ENCODE measurements at places on chromosomes 3 and 15.
A peak's percentile ranks its signal among the peaks of the same experiment; 100 is the strongest.

- DNase-seq = no peak
These were observed 127.9 kb downstream of the CD47 start for GRCh38 chr3:107962946-107963345.

GRCh38 chr3:114745322-114746240, 401.5 kb downstream of the ZBTB20 start:
- DNase-seq = no peak

- no peak for DNase-seq
These were observed 1.1 kb downstream of the SLC35G2 start for GRCh38 chr3:136819731-136820679.

GRCh38 chr3:24060055-24060454, 115.0 kb downstream of the NR1D2 start:
- DNase-seq = no peak

GRCh38 chr15:77631745-77632533, 773 bp downstream of the LINGO1 start:
- no peak for DNase-seq

- DNase-seq = no peak
These were observed 88.7 kb downstream of the ARNT2 start for GRCh38 chr15:80492874-80493273.

GRCh38 chr3:161082063-161082462, 23.1 kb downstream of the B3GALNT1 start:
- no peak for DNase-seq

- DNase-seq = no peak
These were observed 120.8 kb upstream of the PHLDB2 start for GRCh38 chr3:111738238-111738637.

GRCh38 chr3:194579091-194579606, 54.1 kb downstream of the TMEM44 start:
- no peak for DNase-seq

- no peak for DNase-seq
These were observed 120.5 kb downstream of the POLR2M start for GRCh38 chr15:57827021-57827420.

- no peak for DNase-seq
These were observed 22.9 kb downstream of the EXOG start for GRCh38 chr3:38519000-38519399.

DNA sequence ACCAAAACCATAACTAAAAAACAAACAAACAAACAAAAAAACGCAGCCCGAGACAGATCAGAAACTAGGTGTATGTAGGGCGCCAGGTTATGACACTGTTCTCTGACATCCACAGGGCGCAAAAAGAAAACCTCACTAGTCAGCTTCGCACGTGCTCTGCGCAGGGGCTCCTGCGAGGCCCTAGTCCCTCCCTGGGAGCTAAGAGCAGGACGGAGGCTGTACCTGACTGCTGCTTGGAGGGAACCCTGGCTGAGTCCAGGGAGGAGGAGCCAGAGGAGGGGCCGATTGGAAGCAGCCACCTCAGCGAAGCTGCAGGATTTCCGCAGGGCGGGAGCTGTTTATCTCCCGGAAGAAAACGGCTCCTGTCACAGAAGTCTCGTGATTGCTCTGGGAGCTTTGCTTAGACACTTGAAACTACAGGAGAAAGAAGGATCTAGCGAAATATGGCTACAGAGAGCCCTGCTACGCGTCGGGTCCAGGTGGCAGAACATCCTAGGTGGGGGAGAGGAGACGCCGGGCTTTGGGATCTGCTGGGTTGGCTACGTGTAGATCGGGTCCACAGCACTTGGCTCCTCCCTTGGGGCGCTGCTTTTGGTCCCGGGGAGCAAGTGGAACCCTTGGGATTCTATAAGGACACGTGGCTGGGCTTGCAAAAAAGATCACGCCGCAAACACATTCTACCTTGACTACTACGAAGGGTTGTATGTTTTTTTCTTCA, at the start of gene GALK2:
TSS of gene GALK2 (plus strand) at position 368 of the 718 bp plus-strand sequence. CDS start at position 444, 76 bp downstream.
- DNase-seq = peak; percentile 55

GRCh38 chr3:159907828-159908227, 80.8 kb upstream of the IL12A start:
- no peak for DNase-seq

DNA sequence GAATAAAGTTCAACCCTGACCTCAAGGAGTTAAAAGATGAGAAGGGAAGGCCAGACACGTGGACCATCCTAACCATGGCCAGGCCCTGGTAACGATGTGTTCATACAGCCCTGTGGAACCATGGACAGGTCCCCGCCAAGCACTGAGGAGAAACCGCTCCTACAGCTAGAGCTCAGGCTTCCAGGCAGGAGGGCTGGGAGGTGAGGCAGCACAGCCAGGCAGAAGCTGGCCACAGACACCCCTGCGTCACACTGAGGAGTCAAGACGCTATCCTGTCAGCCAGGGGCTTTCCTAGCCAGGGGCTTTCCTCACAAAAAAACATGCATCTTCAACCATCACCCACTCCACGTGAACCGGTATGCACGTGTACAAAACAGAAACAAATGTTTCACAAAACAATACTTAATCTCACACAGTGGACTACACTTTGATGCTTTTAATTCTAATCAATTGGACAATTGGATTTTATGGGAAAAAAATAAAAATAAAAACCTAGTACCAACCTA, 73.2 kb downstream of the TBC1D2B start:
- DNase-seq = no peak

GRCh38 chr3:144128108-144128892, 156.7 kb downstream of the DIPK2A start:
- no peak for DNase-seq

- DNase-seq = no peak
These were observed 54.6 kb upstream of the GALNT15 start for GRCh38 chr3:16119887-16120286.

GRCh38 chr3:124091716-124092115, 99.8 kb upstream of the ROPN1 start:
- no peak for DNase-seq

GRCh38 chr15:81981908-81982307, 63.9 kb downstream of the MEX3B start:
- no peak for DNase-seq

DNA sequence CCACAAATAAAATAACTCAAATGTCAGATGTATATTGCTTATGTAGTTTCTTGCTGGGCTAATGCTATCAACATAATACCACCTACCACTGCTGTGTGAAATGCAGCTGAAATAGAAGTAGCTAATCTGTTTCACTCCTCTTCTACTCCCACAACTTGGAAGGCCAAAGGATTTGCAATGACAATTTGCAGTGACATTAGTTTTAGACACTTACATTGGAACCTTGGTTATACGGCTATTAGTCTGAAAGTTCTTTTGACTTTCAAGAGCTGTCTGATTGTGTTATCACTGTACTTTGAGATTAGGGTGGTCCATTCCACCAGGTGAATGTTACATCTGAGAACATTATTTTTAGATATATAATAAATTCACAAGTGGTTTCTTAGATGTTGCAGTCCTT, 33.5 kb downstream of the COPS2 start:
- no peak for DNase-seq

DNA sequence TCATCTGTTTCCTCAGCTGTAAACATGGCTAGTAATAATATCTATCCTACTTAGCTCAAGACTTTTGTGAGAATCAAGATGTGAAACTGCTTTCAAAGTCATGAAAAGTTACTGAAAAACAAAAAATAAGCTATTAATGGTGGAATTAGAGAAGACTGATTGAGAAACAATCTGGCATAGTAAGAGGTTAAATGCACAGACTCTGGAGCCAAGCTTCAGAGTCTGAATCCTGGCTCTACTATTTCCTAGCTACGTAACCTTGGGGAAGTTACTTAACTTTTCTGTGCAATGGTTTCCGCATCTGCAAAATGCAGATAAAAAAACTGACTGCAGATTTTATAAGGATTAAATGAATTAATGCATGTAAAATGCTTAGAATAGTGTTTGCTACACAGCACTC, 28.8 kb downstream of the LRRFIP2 start:
- no peak for DNase-seq

DNA sequence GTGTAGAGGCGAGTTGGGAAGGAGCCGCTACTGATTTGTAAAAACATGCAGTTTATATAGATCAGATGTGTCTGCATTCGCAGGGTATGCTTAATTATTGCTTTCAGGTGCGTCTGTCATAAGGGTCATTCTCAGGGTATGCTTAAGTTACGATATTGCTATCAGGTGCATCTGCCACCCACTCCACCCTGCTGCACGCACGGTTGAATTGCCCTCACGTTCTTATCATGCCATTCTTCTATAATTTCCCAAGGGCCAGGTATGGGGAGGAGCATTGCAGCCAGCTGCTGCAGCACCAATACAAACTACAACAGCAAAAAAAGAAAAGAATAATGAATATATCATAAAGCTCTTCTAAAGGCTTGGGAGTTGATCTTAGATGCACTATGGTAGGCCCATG, 230.0 kb downstream of the KBTBD8 start:
- DNase-seq = no peak

- no peak for DNase-seq
These were observed 158.7 kb upstream of the SLCO3A1 start for GRCh38 chr15:91694831-91695210.

DNA sequence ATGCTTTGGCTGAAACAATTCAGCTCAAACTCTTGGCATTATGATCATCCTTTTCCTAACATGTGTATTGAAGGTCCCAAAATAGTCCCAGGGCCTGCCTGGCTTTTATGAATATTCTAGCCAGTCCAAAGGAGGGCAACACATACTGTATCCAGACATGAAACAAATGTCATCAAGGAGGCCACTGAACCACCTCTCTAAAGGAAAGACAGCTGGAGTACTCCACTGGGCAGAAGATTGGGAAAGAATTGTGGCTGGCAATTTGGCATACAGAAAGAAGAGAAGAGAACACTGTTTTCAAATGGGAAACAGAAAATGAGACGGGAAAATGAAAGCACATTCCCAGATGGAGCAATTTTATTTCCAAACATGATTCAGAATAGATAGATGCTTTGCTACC, 80.6 kb downstream of the NCEH1 start:
- DNase-seq = no peak

- no peak for DNase-seq
These were observed 58.7 kb downstream of the OTOL1 start for GRCh38 chr3:161555320-161555719.

DNA sequence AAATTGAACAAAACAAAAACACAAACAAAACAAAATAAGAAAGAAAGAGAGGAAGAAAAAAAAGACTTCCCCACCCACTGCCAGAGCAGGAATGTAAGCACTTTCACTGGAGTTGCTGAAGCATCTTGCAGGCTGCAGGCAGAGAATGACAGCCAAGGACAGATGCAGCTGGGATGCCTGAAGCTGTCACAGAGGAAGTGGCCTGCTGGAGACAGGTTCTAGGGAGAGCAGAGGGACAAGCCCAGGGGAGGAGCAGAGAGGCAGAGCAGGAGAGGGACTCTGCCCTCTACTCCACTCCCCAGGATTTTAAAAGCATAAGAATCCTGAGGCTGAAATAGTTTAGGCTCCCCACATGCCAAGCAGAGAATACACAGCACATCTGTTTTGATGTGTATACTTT, 326.2 kb downstream of the TUSC7 start:
- no peak for DNase-seq

DNA sequence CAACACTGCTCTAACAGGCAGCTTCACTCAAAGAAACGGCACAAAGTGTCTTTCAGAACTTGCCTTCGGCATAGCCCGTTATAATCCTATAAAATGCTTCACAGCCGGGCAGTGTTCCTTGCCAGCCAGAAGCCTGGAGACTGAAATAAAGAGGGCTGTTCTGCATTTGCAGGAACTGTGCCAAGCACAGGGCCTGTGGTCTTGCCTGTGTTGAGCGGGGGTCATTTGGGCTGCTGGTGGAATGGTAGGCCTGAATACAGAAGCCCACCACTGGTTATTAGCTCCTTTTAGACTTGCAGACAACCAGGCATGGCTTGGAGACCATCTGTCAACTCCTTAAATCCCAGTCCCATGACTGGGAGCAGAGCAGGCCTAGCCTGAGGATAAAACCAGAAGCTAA, 4.7 kb upstream of the ARHGEF3 start:
- no peak for DNase-seq

DNA sequence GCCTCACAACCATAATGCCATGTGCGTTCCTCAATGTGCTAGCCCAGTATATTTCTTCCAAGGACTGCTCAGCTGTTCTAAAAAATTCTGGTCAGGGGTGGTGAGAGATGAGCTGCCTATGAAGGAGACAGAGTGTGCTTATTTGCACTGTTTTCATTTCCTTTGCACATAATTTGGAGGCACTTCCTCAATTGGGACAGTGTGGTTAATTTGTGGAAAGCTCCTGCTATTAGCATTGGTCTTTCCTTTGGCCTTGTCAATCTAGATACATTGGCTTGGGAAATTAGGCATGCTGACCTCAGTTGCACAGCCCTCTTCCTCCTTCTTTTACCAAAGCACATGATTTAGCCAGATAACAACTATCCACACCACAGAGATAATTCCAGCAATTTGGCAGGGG, 9.4 kb downstream of the FAM81A start:
- no peak for DNase-seq

DNA sequence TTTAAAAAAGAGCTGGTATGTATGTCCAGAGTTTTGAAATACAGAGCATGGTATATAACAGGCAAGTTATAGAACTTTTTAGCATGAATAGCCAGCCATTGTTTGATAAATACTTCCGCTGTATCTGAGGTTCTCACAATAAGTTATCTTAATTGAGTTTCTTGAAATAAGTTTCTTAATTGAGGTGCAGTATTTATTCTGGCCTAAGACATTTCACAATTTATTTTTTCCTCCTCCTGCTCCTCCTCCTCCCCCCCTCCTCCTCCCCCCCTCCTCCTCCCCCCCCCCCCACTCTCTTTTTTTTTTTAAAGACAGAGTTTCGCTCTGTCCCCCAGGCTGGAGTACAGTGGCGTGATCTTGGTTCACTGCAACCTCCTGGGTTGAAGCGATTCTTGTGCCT, 83.4 kb downstream of the VPS8 start:
- DNase-seq = no peak

GRCh38 chr15:68389041-68389930, 42.7 kb downstream of the ITGA11 start:
- DNase-seq = no peak
